Heart right ventricle (tissue), 16 donors: ENCODE measurements at places on chromosomes 4 and X. TPM values are rescaled to one million over a fixed set of nuclear protein-coding genes. Genes with fewer than 3 reads are reported as not detected.

DNA sequence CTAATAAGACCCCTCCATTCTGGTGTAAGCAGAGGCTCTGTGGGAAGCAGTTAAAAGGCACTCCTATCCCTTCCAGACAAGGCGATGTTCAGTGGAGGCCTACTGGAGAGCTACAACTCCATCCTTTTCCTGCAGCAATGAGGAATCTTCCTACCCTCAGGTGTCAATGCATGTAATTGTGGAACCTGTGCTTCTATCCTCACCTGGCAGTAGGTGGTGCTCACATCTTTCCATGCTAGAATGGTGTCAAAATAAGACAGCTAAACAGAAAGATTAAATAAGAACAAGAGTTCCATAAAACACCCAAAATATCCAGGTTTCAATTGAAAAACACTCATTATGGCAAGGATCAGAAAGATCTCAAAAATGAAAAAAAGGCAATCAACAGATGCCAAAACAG lies 224.6 kb downstream of the IL15 start:
- no peak for DNase-seq

DNA sequence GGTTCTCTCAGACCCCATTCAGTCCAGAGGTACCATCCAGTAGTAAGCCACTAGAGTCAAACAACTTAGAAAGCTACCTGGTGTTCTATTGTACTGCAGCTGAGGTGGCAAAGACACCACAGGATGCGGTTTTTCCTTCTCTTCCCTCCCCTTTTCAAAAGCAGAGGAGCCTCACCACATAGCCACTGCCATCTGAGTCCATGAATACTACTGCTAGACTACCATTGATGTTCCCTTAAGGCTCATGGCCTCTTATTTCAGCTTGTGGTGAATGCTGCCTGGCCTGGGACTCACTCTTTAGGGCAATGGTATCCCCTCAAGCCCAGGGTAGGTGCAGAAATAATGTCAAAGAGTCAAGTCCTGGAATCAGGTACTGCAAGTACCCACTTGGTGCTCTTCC lies 41.8 kb upstream of the KLHL4 start:
- no peak for DNase-seq

DNA sequence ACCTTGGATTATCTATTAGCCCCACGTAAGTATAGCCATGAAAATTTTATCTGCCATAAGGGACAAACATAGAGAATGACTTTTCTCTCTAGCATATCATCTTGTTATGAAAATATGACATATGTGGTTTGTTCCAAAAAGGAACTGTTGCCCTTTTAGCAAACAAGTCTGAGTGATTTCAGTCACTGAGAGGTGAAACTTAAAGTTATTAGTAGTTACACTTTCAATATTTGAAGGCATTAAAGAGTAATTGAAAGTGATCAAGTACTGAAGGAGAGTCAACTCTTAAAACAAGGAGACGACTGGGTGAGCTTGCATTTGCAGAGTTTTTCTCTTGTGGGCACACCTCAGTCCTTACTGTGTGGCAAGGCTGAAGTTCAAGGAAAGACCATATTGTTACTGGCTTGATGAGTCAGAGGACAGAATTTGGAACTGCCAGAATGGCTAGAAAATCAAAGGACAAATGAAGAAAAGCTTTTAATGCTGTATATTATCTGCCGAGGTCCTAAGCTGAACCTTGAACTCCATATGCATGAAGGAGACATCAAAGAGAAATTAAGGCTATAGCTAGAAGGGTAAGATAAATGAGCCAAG lies 205.1 kb upstream of the EMCN start:
- DNase-seq: no peak

DNA sequence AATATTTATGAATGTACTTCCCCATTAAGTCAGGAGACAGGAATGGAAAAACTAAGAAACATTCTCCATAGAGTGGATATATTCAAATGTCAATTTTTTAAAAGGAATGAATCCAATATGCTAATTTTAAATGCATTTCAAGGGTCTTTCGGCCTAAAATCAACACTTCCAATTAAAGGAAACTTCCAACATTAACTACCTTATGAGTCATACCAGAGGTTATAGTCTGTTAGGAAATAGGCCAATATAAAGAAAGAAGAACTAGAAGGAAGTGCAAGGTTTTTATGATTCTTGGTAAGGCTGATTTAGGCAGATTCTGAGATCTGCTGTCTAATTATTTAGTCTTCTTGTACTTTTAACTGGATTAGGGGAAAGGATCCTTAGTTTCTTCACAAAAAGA lies 260.1 kb upstream of the EDNRA start:
- DNase-seq: no peak

Gene HPGDS
- total RNA-seq: 1.2 TPM

Gene FHIP1A
- total RNA-seq: 27.7 TPM

Gene GK
- total RNA-seq: 11.0 TPM
